Thymus (tissue), 14 donors: ENCODE measurements at places on chromosomes 3 and 15.

GRCh38 chr3:11288021-11288491, 15.9 kb downstream of the ATG7 start:
- DNase-seq: no peak

- DNase-seq: no peak
Observed at GRCh38 chr3:144332868-144333267, 361.2 kb downstream of the DIPK2A start.

DNA sequence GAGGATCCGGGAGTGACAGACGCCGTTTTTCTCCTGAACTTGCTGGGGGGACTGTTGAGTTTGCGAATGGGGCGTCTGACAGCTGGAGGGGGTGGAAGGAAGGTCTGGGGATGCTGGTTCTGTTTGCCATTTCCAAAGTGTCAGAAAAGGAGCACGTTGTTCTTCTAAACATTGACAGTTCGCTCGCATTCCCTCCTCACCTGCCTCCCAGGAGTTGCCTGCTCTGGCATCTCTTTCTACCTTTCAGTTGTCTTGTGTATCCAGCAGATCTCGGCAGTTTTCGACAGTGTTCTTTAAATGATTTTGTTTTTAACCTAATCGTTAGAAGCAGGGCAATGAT, 829 bp downstream of the SELENOT start:
- no peak for DNase-seq

DNA sequence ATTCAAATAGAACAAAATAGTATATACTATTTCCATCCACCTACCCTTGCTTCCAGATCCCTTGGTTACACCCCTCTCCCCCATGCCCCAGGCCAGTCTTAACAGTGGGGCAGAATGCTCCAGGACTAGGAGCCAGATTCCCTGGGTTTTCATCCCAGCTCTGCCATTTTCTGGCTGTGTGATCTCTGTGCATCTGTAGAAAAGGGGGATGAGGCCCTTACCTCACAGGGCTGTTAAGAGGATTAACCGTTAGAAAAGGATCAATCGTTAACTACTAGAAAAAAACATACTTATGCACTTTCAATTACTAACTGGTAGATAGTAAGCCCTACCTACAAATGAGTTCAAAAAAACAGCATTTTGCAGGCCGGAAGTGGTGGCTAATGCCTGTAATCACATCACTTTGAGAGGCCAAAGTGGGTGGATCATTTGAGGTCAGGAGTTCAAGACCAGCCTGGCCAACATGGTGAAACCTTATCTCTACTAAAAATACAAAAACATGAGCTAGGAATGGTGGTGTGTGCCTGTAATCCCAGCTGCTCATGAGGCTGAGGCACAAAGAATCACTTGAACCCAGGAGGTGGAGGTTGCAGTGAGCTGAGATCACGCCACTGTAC, 11.7 kb downstream of the EBLN2 start:
- DNase-seq: no peak
